ENCODE measurements at places on chromosomes 4 and X.

GRCh38 chrX:14594521-14594920, 65.2 kb downstream of the GLRA2 start:
- DNase-seq = no peak

GRCh38 chrX:39930786-39931528, 166.8 kb downstream of the BCOR start:
- no peak for DNase-seq

DNA sequence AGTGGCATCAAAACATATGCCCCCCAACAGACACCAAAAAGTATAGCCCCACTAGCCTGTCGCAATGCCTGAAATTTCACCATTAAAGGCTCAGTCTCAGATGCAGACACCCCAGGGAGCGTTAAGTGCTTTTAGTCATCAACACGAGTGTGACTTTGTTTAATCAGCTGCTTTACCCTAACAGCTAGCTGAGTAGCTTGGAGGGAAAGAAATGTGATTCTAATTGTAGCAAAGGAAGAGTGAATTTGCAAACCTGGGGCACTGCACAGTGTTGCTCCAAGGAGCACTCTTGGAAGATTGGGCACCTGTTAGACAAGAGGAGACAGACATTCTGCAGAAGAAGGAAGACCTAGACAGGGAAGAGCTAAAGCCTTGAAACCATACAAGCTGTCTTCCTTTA, 145.1 kb downstream of the BEND2 start:
- no peak for DNase-seq

- DNase-seq = no peak
These were observed 36.7 kb downstream of the SMPX start for GRCh38 chrX:21721195-21721594.

DNA sequence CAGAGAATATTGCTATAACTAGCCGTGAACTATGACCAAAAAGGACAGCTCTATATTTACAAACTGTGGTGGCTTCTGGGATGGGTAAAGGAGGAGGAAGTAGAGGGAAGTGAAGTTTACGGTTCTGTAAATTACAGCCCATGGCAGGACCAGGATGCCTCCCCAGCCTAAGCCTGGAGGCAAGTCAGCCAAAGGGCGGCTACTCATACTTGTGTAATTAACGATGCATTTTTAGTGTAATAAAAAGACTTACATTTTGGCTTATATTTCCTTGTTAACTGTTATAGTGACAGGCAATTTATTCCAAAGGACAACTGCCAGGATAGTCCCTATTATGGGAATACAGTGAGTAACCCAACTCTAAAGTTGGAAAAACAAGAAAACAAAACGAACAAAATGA, 139.9 kb upstream of the OTUD4 start:
- no peak for DNase-seq

DNA sequence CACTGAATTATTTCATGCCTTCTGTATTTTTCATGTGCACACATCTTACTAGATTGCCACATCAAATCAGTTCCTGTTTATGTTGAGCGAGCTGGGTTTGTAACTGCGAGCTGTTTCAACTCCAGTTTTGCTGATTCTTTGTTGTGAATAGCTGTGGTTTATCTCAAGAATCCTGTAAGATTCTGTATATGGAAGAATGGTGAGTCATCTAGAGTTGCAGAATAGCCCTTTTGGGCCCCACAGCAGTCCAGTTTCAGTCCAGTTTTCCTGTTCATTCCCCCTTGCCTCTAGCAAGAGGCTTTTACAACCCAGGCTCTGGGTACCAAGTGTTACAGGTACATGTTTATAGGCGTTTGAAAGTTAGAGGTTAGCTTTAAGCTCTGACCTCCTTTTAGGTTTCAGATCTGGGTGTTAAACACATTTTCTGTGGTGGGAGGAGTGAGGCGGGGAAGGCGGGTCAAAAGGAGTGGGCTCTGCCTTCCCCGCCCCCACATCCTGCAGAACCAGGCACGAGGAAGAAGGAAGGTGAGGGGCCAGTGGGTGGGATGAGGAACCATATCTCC, 32.7 kb downstream of the TBC1D14 start:
- DNase-seq = peak; percentile 97

DNA sequence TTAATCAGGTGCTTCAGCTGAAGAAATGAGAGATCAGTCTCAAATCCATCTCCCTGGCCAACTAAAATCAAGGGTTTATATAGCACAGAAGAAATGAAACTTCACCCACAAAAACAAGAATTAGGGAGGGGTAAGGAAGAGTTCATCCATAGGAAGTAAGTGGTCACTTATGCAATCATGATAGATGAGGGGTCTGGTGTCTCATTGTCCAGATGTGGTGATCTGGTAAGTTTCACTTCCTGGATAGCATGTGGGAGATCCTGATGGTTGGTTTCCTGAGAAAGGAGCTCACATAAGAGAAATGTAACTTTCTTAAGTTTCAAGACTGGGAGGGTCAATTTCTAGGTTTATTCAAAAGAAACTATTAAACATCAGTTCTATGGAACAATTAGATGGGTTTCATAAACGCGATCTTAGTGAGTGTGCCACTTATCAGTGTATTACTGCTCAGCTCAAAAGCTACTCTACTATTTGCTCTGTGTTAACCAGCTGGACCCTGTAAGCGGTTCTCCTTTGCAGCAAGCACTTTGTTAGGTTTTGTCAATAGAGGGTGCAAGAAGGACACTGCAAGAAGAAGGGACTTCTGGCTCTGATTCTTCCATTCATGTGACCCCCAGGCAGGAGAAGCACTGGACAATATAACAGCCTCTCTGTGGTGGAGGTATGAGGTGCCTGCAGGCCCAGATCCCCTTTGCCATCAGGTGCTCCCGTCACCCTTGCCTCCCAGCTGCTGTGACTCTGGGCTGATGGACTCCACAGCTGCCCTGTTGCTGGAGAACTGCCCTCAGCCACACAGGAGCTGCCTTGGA, 35.4 kb upstream of the HPSE start:
- DNase-seq = no peak

DNA sequence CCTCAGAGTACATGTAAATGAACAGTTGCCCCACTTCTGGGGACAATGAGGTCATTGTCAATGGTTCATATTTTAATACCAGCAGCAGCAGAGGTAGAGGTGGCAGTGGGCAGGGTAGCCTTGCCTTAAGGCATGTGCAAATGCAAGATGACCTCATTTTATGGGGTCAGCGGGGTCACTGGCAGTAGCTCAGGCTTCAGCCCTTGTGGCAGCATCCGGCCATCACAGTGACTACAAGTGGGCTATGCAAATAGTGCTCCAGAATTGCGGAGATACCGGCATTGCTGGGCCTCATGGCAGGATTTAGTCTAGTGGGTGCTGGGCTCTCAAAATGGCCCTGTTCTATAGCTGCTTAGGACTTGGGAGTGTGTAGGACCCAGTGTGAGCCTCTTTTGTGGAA, 144.7 kb downstream of the FAM47A start:
- DNase-seq = no peak

DNA sequence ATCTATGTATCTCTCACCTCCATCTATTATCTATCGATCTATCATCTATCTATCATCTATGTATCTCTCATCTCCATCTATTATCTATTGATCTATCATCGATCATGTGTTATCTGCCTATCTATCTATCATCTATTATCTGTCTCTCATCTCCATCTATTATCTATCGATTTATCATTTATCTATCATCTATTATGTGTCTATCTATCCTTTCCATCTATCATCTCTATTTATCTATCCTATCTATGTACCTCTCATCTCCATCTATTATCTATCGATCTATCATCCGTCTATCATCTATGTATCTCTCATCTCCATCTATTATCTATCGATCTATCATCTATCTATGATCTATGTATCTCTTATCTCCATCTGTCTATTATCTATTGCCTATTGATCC, 188.1 kb downstream of the ASMT start:
- no peak for DNase-seq

DNA sequence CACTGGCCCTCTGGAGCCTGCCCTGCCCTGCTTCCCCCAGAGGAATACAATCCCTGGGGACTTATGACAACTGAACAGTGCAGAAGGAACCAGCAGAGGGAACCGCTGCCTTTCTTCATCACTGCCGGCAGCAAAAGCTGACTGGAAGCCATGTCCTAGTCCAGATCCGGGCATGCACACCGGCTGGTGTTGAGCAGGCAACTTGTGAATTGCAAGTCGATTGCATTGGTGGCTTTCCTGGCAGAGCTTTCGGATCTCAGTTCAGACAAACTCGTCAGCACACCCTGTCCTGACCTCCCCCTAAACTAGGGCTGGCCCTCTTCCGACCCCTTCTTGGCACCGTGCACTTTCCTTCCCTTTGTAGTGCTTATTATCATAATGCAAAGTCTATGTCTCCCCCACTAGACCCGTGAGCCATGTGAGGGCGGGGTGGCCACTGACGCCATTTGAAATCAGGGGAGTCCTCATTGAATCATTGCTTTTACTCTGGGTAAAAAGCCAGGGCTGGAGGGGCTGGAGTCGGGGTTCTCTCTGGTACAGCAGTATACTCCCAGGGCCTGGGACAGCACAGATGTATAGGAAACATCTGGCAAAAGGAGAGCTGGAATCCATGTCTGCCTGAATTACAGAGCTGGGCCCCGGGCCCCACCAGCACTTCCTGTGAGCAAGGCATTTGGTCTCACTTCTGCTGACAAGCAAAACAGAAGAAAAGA, 1.8 kb downstream of the ARHGAP4 start:
- no peak for DNase-seq

- DNase-seq = peak; percentile 48
These were observed 43.1 kb upstream of the IL21 start for GRCh38 chr4:122663814-122664610.

DNA sequence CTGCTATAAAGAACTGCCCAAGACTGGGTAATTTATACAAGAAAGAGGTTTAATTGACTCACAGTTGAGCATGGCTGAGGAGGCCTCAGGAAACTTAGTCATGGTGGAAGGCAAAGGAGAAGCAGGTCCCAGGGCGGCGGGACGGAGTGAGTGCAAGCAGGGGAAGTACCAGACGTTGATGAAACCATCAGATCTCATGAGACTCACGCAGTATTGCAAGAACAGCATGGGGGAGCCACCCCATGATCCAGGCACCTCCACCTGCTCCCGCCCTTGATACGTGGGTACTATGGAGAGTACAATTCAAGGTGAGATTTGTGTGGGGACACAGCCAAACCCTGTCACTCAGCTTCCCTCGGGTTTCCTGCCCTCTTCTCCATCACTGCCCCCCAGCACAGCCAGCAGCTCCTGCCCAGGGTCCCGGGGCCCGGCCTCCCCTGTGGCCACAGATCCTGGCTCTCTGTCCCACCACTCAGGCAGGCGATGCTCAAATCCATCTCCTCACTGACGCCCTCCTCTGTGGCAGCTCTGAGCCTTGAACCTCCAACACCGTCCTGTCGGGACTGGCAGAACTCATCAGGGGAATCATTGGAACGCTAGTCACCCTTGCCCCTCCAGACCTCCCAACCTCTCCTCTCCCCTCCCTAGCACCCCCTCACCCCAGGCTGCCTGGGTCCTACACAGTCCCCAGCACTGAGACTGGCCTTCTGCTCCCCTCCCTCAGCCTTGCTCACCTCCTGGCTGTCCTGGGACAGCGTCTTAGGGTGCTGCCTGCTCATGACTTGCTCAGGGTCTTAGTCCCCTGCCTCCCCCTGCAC, 37.6 kb downstream of the FGFRL1 start:
- no peak for DNase-seq

GRCh38 chrX:64169988-64170387, 35.5 kb downstream of the AMER1 start:
- no peak for DNase-seq

- no peak for DNase-seq
These were observed 637 bp upstream of the SYN1 start for GRCh38 chrX:47620303-47620685.

- peak; percentile 59 for DNase-seq
These were observed 1047.6 kb upstream of the PCDH10 start for GRCh38 chr4:132101526-132101925.

DNA sequence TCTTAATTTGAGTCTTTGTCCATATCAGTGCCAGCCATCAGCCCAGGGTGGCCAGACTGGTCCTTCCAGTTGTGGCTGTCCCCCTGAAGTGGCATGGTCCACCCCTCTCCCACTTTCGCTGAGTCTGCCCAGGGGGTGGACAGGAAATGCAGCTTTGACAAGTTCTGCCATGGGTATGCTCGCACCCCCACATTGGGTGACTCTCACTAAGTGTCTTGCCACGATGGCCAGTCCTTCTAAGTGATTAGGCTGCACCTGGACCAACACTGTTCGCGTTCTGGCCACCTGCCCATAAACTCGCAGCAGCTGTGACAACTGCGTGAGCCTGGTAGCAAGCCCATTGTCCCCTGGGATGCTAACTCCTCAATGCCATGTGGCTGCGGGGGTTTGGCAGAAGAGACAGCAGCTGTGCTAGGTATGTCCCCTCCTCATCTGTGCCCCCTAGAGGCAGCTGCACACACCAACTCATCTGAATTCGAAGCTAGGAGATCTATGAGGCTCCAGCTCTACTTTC, 10.0 kb upstream of the LNX1 start:
- DNase-seq = no peak

DNA sequence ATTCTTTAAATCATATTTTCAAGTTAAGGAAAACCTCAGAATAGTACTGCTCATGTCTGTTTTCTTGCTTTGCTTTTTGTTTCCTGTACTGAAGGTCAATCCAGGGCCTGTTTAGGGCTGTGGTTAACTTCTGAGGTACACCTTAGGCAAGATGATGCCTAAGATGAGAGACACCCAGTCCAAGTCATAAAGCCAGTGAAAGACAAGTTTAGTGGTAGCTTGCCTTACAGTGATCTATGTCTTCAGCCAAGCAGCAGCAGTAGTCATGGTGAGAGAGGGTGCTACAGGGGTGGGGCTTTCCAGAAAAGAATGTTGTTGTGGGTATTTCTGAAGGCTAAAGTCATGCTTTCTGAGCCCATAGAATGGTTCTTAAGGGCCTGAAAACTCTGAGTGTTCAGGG, 173.7 kb downstream of the VSIG4 start:
- no peak for DNase-seq

DNA sequence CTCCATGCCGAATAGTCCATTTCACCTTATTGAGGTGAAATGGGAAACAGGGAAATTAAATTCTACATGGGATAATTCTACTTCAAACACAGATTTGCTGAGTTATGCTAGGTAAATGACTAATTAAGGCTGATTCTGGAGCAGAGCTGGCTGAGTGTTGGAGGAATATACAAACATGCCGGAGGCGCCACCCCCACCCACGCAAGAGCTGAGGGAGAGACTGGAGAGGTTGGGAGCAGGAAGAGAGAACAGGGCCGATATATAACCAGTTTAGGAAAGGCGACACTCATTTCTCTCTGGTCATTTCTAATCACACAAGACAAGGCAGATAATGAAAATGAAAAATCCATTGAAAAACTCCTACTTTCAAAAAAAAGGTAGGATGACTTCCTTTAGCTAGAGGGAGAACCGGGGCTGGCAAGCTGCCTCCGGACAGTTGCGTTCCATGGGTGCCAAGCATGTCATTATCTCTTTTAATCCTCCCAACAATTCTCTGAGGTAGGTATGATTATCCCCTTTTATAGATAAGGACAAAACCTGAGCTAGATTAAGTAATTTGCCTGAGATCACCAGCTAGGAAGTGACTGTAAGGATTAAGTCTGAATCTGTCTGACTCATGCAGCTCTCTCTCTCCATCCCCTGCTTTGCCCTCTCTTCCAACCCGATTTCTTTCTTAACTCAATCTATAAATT, 27.6 kb upstream of the CFAP299 start:
- DNase-seq = peak; percentile 62

- peak; percentile 52 for DNase-seq
These were observed 477 bp upstream of the HAND2 start for GRCh38 chr4:173530326-173531085.

GRCh38 chr4:138775489-138775888, 240.1 kb upstream of the NOCT start:
- DNase-seq = no peak

- DNase-seq = no peak
These were observed 8.5 kb downstream of the FGFRL1 start for GRCh38 chr4:1019729-1020470.

GRCh38 chrX:72392042-72392441, 86.3 kb upstream of the CITED1 start:
- DNase-seq = no peak

- DNase-seq = peak; percentile 40
These were observed 217.6 kb downstream of the ZNF674 start for GRCh38 chrX:46327566-46328115.

Data from adipocyte (in vitro differentiated cells).